ENCODE measurements at places on chromosomes 7 and 10.

DNA sequence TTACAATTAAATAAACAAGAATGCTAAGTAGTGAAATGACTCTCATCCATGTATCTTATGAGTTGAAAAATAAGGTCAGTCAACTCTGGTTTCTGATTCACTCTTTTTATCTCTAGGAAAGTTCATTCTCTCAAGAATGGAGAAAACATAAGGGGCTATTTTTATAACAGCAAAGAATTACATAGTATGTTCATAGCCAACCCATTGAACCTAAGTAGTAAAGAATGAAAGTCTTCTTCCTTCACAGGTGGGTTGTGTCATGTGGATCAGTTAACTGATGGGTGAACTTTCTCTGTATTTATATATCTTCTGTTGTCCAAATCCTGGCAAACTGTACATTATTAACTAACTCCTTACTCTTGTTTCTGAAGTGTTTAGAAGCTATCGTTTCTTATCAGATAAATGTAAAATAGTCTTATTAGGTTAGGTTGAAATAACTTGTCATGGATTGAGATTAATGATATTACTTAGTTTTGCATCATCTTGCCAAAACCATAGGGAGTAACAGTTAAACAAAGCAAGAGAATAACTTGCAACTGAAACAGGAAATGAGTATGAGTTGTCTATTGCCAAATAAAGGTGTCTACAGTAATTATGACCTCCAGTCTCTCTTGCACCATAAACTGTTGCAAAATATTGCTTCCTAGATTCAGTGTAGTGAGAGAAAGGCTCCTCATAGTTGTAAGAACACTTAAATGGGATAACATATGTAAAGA, 86.8 kb downstream of the ANKRD7 start:
- no peak for DNase-seq

DNA sequence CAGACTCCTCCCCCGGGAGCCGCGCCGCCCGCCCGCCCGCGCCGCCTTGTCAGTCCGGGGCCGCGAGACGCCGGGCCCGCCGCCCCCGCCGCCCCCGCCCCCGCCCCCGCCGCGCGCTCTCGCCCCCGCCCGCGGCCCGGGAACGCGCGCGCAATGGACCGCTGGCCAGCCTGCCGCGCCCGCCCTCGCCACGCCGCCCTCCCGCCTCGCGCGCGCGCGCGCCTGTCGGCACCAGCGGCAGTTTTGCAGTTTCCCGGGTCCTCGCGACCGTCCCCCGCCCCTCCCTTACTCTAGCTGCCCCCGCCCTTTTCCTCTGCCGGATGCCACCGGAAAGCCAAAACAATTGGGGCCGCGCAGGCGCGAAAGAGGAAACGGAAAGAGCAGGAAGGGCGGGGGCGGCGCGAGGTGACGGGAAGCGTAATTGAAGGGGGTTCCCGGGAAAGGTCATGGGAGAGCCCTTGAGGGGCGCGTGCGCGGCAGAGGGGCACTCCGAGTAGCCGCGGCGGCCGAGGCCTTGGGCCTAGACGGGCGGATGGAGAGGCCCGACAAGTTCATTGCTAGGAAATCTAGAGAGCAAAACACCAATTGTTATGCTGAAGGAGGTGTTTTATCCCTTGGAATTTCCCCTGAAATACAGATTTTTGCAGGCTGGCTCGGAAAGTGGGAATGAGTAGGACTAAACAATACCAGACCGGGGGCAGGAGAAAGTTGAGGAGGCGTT, 400 bp upstream of the KBTBD2 start:
- peak; percentile 98 for DNase-seq

DNA sequence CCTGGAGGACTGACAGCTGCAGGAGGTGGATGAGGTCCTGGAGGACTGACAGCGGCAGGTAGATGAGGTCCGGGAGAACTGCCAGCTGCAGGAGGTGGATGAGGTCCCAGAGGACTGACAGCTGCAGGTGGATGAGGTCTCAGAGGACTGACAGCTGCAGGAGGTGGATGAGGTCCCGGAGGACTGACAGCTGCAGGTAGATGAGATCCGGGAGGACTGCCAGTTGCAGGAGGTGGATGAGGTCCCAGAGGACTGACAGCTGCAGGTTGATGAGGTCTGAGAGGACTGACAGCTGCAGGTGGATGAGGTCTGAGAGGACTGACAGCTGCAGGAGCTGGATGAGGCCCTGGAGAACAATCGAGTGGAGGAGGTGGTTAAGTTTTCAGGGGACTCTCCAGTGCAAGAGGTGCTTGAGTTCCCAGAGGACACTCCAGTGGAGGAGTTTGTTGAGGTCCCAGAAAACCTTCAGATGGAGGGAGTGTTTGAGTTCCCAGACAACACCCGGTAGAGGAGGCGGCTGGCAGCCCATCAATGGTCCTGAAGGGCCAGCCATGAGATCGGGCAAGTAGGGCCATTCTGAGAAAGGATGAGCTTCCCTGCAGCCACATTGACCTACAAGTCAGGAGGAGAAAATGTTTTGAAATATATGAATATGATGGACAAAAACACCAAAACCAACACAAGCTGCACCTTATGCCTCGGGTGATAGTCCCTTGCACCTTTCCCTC, 4.7 kb upstream of the EIF5AL1 start:
- DNase-seq = no peak

GRCh38 chr10:88991161-88991898, 732 bp downstream of the FAS start:
- DNase-seq = peak; percentile 85

DNA sequence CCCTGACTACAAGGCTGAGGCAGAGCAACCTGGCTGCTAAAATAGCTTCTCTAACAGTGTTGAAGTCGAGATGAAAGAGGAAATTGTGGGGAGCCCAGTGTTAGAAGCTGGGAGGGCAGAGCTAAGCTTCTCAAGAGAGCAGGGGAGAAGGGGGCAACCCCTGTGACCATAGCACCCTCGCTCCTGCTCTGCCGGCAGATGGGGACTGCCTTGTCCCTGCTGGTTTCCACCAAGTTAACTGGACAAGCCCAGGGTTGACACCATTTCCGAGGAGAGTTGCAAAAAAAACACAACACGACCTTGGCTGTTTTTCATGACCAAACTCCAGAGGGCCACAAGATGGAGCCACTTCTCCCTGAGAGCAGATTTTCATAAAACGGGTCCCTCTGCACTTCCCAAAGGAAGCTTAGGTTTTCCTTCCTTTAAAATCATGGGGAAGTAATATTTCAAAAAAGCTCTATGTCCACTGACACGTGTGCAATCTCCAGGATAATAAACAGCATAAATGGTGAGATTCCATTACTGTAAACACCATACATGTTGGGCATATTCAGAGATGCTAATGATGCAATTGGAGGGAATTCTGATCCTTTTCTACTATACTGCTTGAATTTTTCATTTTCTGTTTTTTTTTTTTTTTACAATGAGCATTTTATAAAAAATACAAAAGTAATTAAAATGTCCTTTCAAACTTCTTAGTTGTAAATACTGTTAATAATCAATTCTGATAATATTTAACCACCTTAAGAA, 140.4 kb downstream of the PIP4K2A start:
- DNase-seq = no peak

DNA sequence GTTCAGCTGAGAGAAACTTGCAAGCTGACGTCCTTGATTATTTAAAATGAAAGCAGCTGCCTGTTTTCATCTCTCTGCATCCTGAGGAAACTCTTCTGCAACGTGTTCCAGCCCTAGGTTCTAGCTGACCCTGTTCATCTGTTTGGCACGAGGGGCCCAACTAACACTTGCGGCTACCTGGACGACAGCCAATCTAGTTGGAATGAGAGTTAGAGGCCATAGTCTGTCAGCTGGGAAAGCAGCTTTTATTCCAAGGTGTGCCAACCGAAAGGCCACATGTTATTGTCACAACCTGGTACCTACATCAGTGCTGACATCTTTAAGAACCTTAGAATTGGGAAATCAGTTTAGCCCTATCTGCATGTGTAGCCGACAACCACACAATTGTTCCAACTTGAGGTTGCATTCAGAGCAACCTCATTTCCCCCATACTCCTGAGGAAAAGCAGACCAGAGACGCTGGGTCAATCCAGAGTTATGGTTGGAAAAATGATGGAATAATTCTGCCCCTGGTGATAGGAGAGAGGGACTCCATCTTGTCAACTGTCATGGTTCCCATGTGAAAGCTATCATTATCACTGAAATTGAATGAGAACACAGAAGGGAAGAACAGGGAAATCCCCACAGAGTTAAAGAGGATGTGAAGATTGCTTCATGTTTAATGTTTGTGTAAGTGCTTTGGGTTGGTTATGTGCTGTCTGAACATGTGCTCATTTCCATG, 121.6 kb downstream of the EGFR start:
- peak; percentile 48 for DNase-seq

DNA sequence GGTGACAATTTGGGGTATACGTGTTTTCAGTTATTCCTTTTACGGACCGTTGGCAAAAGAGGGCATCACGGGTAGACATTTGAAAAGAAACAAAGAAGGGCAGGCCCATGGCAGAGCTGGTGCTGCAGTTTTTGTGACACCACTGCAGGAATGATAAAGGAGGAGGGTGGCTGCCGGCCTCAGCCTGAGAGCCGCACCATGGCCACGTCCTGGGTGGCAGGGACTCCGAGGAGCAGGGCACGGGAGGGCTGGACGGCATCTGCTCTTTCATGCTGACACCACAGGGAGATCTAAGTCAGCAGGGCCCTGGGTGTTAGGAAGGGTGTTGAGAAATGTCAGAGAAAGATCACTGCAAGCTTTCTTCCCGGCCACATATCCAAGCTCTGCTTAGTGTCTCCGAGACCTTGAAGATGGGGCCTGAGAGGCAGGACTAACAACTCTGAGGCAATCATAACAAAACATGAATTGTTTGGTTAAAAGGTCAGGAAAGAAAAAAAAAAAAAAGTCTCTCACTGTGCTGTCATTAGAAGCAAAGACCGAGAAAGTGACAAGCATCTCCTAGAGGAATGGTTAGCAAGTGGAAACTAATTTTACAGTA, 36.6 kb downstream of the INSYN2A start:
- DNase-seq = no peak

GRCh38 chr7:139340808-139341057, 404 bp upstream of the FMC1 start:
- DNase-seq = no peak

DNA sequence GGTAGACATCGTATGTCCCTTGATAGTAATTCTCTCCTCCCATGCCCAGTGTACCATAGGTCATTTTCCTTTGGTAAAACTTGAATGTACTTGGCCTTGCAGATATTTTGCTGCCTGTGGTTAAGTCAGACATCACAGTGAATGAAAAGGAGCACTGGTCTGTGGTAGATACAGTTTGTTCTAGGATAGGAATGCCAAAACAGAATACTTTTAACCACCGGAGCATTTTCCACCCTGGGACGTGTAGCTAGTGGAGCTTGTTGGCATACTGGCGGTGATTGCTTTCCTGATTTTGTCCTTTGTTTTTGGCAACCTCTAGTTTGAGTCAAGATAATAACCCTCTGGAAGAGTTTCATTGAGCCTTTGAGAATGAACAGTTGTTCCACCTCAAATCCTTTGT, 92.0 kb upstream of the BMPER start:
- no peak for DNase-seq

- peak; percentile 30 for DNase-seq
These were observed 433.6 kb downstream of the ACTR3B start for GRCh38 chr7:153193144-153193595.

DNA sequence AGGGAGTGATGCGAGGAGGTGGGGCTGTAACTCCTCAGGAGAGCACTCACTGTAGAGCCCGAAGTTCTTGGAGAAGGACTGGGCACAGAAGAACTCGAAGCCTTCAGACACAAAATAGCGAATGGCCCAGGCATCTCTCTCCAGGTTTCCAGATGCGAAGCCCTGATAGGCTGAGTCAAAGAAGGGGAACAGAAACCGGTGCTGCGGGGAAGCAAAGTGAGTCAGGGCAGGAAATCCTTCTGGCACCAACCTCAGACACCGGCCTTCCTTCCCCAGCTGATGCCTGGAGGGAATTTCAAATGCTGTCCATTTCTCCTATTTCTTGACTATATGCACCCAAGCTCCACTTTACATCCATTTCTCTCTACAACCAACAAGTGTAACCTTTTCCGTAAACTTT, 26.8 kb downstream of the GOT1 start:
- DNase-seq = no peak

DNA sequence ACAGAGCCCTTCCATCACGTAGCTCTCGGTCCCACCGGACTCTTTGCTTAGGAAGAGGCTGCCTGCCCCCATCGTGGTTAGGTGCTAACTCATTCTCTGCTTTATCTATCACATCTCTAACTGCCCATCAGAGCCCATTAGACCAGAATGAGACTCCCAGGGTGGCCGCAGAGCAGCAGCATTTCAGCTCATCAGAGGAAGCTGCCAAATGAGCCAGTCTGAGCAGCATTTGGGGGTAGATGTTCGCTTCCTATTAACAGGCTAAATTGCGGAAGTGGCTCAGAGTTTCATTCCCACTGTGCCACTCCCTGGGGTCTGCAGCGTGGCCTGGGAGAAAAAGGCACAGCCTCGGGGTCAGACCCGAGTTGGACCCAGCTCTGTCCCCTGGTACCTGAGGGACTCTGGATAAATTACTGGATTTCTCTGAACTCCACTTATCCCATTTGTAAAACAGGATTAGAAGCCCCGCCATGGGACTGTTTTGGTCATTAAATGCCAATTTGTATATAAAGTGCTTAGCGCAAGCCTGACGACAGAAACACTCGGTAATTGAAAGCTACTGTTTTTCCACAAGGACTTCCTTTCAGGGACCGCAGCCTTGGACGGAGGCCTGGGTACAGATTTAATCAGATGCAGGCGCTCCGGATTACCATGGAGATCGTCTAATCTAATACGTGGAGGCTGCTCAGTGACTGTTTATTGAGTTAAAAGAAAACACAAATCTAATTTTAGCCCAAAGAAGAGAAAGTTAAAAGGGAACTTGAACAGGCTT, 73.8 kb upstream of the PRLHR start:
- DNase-seq = peak; percentile 65

- no peak for DNase-seq
These were observed 116.8 kb downstream of the OR13A1 start for GRCh38 chr10:45198486-45199204.

DNA sequence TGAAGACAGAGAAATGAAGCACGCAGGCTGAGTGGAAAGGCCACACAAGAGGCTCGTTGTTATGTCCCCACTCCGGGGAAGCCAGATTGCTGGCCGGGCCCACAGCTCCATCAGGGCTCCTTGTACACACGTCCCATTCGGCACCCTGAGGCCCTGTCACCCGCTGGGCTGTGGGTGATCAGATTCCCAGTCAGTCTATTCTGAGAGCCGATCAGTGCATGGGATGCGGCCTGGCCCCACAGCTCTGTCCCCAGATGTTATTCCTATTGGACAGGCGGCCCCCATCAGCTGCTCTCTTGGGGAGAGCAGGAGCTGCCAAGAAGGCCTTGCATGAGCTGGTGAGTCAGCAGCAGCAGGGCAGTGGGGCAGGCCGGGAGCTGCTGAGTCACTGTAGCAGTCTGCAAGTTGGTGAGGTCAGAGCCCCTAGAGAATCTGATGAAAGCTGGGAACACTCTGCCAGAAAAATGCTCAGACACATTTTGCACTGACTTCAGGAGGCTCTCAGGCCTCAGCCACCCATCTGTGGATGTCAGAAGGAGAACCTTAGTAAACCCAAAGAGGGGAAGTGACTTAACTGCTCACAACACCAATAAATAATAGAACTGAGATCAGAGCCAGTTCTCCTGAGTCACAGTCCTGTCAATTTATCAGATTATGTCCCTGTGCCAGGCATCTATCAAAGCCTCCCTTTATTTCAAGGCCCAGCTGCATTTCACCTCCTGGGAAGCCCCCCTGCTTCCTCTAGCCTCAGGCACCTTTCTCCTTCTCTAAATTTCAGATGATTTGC, 9.4 kb upstream of the PSAP start:
- peak; percentile 91 for DNase-seq
